ENCODE measurements at places on chromosomes 12 and 14.
A peak's percentile ranks its signal among the peaks of the same experiment; 100 is the strongest.

- DNase-seq: no peak
Measured at GRCh38 chr14:22497671-22498093, 91.3 kb downstream of the DAD1 start.

DNA sequence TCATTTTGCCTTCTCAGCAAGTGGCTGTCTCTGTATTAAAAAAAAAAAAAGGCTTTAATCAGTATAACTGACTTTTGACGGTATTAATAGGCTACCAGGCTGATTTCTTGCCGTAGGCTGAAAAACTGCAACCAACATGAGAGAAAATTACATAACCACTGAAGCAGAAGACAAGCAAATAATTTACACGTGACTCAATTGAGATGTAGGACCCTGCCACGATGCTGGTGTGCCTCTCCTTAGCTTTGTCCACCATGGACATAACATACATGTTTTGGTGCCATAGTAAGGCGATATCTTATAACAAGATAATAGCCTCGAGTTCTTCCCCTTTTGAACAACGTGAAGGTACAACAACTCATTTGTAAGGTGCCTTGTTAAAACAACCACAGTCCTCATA is 88.7 kb upstream of the GRIP1 start:
- DNase-seq: no peak

- DNase-seq: no peak
Measured at GRCh38 chr12:56634242-56634836, 4.2 kb upstream of the BAZ2A start.

- DNase-seq: no peak
Measured at GRCh38 chr12:131944601-131945251, 5.0 kb upstream of the EP400 start.

DNA sequence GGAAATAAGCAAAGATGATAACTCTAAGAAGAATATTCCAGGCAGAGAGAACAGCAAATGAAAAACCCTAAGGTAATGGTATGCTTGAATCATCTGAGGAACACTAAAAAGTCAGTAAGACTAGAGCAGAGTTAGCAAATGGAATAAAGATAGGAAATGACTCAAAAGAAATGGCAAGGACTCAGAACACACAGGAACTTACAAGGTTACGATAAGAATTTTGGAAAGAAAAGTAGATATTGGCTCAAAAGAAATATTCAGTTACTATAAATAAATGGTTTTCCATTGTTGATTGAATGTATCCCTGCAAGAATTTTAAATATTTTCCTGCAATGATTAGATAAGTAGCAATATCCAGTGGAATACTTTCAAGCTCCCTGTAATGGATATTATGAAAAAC is 705.8 kb downstream of the C12orf50 start:
- DNase-seq: no peak

- DNase-seq: no peak
Measured at GRCh38 chr12:75990189-75990912, 41.2 kb downstream of the PHLDA1 start.

DNA sequence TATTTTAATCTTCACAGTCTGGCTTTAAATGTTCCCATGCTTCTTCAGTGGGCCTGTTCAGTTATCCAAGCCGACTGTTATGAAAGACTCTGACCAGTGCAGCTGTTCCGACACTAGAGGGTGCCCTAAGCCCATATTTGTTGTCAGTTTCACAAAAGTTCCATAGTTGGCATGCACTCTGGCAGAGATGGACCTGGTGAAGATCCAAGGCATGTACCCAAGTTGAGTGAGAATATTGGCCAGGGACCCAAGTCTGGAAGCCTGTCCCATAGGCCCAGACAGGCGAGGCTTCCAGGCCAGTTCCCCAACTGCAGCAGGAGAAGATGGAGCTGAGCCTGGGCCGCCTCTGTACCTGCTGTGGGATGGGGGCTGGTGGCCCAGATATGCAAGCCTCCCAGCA is 27.4 kb upstream of the GUCY2C start:
- peak; percentile 10 for DNase-seq

DNA sequence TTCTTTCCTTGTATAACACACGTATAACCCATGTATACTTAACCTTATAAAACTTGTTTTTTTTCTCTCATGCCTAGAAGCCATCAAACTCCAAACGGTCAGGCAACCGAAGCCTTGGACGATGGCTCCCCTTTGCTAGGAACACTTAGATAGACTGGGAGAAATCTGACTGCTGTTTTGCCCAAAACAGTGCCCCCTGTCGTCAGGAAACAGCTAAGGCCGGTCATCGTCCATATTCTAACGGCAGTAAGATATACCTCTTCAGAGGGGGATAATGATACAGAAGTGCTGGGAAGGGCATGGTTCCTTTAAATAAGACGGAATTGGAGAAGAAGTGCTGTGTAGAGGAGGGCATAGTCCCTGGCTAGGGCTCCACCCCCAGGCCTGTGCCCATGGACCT is 130.5 kb downstream of the SLC41A2 start:
- DNase-seq: no peak

DNA sequence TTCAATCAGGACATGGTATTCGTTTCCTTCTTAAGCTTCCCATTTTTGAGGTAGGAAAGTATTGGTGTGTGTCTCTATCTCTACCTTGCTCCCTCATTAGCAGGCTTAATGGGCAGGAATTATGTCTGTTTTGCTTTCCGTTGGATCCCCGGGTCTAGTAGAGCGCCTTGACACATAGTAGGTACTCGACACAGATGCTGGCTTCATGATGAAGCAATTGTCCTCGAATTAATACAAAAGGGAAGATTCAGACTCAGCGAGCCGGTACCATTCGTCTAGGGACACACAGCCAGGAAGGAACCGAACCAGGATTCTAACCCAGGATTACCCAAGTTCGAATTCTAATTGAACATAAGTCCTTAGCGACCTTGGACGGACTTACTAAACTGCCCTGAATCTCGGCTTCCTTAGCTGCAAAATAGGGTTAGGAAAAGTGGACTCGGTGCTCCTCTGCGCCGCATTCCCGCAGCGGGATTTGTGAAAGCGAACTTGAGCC is 496 bp upstream of the ISCU start:
- no peak for DNase-seq

DNA sequence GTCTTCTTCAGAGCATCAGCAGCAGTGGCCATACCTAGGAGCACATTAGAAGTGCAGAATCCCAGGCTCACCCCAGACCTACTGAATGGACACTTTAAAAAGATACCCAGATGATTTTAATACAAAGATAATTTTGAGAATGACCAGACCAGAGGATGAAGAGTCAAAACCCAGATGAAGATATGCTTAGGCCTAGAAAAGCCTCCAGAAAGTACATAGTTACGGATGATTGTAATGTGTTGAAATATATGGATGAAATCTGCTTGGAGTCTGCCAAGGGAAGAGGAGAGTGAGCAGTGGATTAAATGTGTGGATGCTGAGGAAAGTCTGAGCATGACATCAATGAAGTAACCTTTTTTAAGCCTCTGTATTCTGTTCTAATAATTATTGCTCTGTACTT is 245.7 kb downstream of the CNTN1 start:
- DNase-seq: no peak

- DNase-seq: no peak
Measured at GRCh38 chr12:100706033-100706432, 88.5 kb upstream of the ANO4 start.

DNA sequence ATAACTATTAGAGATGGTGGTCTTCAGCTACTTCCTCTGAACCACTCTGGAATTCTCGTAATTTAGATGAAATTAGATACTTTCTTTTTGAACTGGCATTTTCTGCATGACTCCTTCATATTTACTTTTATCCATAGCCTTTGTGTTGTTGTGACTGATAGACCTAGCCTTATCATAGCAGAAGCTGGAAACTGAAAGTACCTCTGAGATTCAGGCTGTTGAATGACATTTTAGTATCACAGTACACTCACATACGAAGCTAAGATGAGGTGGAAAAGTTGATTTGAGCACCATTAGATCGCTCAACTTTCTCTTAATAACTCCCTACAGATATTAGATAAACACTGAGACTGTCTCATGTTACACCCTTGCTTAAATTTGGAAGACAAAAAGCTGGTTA is 525.1 kb upstream of the FBXO33 start:
- no peak for DNase-seq

DNA sequence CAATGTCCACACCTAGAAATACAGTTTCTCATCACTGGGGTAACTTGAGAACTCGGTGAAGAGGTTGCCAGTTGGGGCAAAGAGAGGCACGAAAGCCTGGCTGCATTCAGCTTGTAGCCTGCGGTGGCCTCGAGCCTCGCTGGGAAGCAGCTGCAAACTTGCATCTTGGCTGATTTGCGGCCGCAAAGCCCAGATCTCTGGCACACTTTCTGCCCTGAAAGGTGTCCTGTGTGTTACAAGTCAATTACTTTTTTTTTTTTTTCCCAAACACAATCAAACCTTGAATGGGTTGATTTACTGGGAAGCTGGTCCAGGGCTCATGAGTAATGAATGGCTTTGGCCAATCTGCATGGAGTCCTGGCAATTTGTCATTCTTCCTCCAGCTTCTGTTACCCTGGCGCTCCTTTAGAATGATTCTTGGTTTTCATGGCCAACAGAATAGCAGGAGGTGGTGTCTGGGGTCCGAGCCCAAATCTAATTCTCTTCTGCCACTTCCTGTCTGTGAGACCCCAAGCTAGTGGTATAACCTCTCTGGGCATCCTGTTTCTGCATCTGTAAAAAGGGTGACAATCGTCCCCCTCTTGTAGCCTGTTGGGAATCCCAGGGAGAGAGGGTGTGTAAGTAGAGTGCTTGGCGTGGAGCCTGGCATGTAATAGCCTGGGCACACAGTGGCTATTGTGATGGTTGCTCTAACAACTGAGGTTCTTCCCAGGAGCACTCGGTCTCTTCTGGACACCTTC is 6.7 kb downstream of the BCL7A start:
- DNase-seq: no peak

DNA sequence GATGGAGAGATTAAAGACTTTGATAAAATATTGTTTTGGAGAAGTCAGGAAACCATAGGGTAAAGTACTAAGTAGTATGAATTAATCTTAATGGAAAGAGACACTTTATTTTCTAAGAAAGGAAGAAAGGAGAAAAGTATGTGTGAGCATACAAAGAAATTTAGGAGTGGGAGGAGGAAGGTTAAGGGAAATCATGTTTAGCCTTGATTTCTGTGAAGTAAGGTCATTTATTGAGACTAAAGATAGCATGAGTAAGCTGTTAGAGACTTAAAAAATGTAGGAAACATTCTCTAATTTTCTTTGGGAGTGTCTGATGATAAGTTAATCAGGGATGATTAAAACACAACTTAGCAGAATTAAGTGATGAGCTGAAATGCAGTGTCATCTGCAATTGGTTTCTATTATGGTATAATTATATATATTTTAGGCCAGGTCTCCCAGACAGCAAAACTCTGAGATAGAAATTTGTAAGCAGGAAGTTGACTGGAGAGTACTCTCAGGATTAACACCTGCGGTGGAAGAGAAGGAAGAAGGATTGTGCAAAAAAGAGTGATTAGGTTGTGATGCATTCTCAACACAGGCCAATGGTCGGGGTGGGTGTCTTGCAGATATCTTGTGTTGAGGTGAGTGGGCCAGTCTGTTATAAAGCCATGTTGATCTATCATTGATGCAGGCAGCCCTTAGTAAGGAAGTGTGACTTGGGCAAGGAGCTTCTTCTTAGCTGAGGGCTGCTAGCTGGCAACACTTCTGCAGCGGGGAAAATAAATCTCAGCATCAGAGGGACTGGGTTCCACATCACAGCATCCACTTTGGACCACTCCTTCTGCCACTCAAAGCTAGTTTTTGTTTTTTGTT is 256.2 kb downstream of the AEBP2 start:
- no peak for DNase-seq

GRCh38 chr12:110656071-110656655 is 32.8 kb downstream of the HVCN1 start:
- no peak for DNase-seq

- DNase-seq: no peak
Measured at GRCh38 chr12:68203460-68203875, 22.1 kb downstream of the IL26 start.

DNA sequence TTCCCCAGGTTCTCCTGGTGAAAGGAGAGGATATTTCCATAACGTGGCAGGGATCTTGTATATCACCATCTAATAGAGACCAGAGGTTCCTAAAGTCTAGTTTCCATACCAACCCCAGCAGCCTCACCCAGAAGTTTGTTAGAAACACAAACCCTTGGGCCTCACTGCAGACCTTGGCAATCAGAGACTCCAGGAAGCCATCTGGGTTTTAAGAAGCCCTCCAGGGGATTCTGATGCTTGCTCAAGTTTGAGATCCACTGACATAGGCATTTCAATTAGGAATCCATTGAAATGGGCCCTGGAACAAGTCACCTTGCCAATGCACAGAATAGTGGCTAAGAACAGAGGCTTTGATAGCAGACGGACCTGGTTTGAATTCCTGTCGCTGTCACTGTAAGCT is 2.2 kb upstream of the CMKLR1 start:
- no peak for DNase-seq

DNA sequence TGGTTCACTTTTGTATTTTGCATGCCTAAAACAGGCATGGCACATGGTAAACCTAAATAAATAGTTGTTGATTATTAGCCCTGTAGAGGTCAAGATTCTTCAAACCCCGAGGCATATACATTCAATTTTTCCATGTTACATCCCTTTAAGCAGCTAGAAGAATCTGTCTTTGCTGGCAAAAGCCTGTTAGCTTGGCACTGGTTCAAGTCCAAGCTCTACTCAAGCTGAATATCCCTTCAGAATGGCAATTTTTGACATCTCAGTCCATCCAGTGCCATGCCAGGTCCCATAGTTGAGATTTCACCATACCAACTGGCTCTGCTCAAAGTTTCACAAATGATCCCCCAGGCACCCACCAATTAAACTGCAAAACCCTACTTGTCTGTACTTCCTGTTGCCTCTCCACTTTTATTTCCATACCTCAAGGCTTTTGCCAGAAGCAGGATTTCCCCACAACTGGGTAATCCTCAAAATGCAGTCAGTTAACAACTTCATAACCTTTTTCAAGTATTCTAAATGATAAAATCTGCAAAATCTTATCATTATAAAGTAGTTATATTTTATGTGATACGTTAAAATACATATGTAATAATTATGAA is 9.0 kb upstream of the DCN start:
- DNase-seq: no peak

DNA sequence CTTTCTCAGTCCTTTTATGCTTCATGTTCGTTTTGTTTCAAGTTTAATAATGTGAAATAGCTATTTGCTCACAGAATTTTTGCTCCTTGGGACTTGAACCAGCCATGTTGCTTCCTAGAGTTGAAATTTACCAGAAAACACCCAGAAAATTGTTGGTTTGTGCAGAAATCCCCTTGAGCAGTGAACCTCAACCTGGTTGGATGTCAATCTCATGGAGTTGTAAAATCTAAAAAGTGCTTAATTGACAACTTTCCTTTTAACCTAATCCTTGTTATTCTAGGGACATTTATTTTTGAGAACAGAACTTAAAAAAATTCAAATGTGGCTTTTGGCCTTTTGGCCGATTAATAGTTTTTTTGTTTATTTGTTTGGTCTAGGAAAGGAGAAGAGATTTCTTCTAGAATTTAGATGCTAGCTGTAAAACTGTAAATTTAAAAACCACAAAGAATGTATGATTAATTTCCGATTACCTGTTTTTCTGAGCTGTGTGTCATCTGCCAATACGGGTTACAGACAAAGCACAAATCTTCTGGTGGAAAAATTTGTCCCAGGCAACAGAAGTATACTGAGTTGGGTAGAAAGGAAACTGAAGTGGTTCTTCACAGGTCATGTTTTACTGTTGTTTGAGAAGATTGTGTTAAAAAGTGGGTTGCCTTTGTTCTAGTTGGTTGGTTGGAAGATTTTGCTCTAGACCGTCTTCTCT is 154.4 kb downstream of the FUT8 start:
- DNase-seq: no peak

- DNase-seq: no peak
Measured at GRCh38 chr14:59123531-59123930, 64.9 kb upstream of the DAAM1 start.

GRCh38 chr14:90060965-90061684 is 669 bp upstream of the KCNK13 start:
- no peak for DNase-seq

Data from stimulated activated CD8-positive, alpha-beta memory T cell treated with anti-CD3 and anti-CD28 coated beads, Interleukin-15, amount 100 ng/mL, for 48 hours (primary cell).